ENCODE measurements at places on chromosomes 2 and 18.

GRCh38 chr2:149679286-149679685, 91.7 kb upstream of the MMADHC start:
- DNase-seq = no peak

DNA sequence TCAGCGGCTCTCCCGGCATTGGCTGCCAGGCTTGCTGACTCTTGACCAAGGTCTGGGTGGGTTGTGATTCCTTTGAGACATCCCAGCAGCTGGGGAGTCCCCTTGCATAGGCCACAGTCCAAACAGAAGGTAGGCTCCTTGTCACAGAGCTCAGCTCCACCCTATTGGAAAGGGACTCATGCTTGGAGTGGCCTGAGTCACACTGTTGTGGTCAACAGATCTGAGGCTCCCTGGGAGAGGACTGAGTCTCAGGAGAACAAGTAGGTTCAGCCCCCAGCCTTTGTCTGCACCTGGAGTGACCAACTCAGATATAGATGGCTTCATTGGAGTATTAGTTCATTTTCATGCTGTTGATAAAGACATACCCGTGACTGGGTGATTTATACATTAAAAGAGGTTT, 32.1 kb upstream of the SH3BP4 start:
- no peak for DNase-seq

DNA sequence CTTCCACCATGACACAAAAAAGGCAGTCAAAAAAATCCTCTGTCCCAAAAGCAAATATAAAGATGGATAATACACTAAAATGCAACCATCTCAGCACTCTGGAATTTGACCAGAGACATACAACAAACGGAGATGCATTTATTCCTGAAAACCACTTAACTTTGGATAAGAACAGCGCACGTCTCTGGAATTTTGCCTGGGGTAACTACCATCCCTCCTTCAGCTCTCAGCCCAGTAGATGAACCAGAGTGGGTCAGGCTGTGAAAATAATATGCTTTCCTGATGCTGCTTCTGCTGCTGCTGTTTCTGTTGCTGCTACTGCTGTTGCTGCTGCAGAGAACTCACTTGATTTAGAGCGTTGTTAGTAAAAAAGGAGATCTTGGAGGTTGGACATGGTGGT, 133.8 kb upstream of the ACVR2A start:
- DNase-seq = no peak

DNA sequence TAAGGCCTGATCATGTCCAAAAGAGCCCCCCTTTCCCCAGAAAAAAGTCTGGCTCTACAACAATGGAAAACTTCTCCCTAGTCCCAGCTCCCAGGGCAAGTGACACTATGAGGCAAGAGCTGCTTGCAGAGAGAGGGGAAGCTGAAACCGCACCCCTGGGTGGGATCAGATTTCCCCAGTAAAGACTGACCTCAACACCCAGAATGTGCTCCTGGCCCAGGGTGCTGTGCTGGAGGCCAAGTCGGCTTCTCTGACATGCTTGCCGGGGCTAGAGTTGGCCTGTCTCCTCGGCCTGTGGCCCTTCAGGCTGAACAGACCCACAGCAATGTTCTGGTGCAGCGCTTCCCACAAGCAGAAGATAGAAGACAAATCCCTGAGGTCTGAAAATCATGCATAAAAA, 18.4 kb upstream of the ST8SIA3 start:
- no peak for DNase-seq

DNA sequence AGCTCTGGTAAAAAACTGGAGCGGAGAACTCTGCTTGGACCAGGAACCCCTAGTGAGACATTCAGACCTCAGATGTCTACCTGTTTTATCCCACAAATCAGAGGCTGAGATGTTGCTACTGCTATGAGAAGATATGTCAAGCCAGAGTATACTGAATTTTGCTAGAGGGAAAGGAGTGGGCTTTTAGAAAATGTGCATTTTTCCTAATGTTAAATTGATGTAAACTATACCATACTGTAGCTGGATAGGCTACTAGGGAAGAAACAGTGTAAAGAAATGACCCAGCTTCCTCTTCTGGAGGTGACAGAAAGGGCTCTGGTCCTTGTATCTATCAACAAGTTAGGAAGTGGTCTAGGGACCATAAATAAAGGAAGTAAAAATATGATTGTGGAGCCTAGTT, 65.0 kb downstream of the SLC39A10 start:
- DNase-seq = no peak

- no peak for DNase-seq
These were observed 43.9 kb upstream of the TACR1 start for GRCh38 chr2:75243219-75243618.
